Activated CD4-positive, alpha-beta T cell treated with anti-CD3 and anti-CD28 coated beads, Interleukin-2, Interleukin-4, amounts not matched to agents 100 ng/mL and 50 ng/mL, durations not matched to agents 16 hours and 8 hours (primary cell): ENCODE measurements at places on chromosomes 5 and 9.

DNA sequence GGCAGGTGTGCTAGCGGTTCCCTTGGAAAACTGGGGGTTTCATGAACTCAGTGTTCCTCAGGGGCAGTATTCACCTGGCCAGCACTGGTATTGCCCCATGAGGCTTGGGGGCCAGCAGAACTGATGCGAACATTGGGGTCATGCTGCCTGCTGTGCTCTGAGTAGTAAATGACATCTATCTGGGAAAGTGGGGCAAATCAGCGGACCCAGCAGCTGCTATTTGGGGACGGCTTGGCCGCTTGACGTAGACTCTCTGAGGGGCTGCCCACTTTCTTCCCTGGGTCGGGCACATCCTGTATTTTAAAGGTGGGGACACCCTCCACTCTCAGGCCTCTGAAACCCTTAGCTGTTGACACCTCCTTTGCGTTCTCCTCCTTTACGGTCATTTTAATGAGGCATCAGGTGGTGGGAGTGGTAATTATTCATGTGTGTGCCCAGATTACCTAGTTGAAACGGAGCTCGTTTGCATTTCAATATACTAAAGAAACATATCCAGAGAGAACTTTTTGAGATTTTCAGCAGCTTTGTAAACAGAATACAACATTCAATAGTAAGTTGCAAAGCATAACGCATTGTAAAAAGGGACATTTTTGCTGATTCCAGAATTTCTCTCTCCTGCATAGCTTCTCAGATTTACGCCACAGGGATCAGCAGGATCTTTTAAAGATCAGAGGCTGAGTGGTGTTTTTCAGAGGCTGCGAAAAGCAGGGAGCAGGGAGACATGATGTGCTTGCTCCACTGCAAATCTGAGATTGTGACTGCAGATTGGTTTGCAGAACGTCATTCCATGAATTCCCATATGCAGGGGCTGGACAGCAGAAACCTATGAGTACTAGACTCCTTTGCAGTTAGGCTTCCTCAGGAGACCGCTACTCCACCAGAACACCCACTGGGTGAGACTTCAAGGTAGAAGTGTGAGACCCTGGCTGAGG is 56.8 kb upstream of the ZFR start:
- no peak for DNase-seq

DNA sequence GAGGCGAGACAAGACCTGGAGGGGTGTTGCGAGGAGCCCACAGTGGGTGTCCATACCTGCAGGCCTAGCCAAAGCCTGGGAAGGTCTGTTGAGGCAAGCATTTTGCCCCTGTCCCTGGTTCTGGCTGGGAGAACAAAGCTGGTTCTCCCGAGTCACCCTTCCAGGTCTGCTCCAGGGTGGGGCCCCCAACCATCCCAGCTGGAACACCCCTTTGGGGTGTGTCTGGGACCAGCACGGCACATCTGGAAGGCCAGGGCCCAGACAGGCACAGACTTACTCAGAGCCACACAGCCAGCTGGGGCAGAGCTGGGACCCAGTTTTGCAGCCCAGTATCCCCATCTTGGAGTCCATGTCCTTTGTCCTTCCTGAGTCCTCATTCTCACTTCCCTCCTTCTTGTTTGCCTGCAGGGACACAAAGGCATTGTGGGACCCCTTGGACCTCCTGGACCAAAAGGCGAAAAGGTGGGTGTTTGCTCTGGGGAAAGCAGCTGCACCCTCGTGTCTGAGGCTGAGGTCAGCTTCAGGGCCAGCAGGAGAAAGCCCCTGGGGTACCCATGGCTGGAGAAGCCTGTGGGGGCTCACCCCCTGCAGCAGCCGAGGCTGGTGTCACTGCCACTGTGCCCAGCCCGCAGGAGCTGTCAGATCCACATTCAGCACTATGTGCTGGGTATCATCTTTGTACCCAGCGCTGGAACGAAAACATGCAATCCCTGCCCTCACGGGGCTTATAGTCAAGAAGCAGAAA is 38.4 kb upstream of the ORM1 start:
- DNase-seq, result no peak

- DNase-seq, result no peak
These were observed 54.2 kb downstream of the WHRN start for GRCh38 chr9:114450833-114451706.

GRCh38 chr5:138867011-138867410 is 8.1 kb downstream of the LRRTM2 start:
- no peak for DNase-seq

DNA sequence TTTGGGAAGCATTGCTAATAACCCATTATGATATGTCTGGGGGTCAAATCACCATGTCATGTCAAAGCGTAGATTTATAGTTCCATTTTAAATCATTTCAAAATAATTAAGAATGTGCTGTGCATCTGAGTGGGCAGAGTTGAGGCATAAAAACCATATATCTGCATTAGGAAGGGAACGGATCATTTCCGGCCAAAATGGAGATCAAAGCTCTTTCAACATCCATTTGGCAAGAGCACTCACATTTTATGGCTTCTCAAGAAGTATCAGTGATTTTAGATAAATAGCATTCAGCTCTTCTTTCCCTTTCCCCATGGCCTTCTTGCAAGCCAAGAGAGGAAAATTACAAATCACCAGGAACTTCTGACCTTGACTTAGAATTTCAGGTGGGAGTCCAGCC is 89.9 kb downstream of the HSPA4 start:
- DNase-seq, result no peak

DNA sequence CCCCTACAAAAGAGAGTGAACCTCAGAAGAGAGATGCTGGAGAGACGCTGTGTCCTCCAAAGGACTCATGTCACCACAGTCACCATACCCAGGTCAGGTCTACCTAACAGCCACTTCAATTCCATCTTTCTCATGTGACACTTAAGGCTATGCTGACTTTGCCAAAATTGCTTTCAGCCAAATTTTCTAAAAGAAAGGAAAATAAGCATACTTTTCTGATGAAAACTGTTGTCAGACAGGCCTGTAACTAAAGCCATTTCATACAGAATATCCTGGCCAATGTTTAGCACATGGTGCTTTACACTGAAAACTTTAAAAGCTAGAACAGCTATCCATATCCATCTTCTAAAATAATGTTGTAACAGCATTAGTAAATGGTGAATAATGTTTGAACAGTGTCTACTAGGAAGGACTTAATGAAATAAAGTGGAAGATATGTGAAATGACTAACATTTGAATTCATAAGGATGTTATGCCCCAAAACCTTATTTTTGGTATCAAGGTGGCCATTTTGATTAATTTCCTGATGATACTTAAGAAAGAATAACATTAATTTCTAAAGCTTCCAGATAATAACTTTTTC is 97.2 kb downstream of the NFIB start:
- DNase-seq, result no peak

GRCh38 chr5:126521130-126521529 is 73.9 kb downstream of the ALDH7A1 start:
- no peak for DNase-seq

- no peak for DNase-seq
These were observed 380.7 kb downstream of the IRX2 start for GRCh38 chr5:2370626-2371418.

GRCh38 chr5:91101600-91102379 is 281.3 kb downstream of the ARRDC3 start:
- DNase-seq, result peak; percentile 56

DNA sequence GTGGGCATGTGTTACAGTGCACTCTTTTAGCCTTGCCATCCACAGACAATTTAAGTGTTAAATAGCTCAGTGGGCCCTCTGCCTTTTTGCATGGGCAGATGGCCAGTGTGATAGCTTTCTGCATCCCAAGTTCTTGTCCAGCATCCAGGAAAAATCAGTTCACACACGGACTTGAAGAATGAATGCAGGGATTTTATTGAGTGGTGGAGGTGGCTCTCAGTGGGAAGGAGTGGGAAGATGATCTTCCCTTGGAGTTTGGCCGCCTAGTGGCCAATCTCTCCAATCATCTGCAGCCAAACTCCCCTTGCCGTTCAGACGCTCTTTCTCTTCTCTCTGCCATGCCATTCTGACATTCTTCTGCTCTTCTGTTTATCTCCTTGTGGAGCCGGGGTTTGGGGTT is 322.4 kb upstream of the GRAMD2B start:
- DNase-seq, result no peak

DNA sequence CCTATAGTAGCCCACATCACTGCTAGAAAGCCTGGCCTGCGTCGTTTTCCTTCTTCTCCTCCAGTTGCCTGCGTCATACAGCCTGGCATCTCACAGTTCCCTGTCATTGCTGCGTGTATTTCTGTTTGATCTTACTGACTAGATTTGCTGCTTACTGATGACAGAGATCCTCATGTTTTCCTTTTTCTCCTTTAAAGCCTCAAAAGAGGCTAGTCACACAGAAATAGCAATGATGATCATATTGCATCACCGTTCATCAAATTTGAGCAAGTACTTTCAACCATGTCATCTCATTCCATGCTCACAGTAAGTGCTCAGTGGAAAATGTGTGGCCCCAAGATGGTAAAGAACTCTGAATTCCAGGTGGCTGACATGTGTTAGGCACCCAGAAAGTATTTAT is 76.8 kb downstream of the MVB12B start:
- DNase-seq, result no peak

DNA sequence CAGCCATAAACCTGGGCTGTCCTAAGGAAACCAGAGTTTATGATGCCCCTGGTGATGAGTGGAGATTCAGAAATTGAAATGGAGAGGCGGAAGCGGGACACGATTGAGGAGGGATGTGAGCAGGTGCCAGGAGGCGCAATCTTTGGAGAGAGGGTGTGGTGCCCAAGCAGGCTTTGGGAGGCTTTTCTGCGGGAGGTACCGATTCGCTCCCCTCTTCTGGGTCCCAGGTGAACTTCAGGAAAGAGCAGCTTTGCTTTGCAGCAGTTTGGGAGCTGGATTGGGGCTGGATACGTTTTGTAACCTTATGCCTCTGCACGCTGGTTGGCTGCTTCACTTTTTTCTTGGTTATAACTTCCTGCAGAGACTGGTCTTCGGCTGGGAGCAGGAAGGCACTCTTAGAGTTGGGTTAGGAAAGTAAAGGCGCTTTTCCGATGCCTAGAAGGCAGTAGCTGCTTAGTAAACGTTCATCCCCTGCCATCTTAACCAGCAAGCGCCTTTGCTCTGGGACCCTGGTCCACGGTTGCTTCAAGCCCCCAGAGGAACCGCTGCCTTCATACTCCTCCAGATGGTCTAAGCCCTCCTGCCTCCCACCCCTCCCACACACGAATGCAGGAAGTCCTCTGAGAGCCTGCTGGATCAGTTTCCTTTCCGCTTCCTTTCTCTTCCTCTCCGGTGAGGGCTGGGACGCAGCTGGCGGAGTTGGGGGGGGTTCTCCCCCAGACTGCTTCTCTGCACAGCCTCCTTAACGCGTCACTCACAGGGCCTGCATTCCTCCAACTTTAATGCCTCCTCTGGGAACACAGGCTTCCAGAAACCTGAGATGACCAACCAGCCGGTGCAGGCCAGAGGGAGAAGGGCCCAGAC is 15.2 kb upstream of the NEK6 start:
- DNase-seq, result no peak

DNA sequence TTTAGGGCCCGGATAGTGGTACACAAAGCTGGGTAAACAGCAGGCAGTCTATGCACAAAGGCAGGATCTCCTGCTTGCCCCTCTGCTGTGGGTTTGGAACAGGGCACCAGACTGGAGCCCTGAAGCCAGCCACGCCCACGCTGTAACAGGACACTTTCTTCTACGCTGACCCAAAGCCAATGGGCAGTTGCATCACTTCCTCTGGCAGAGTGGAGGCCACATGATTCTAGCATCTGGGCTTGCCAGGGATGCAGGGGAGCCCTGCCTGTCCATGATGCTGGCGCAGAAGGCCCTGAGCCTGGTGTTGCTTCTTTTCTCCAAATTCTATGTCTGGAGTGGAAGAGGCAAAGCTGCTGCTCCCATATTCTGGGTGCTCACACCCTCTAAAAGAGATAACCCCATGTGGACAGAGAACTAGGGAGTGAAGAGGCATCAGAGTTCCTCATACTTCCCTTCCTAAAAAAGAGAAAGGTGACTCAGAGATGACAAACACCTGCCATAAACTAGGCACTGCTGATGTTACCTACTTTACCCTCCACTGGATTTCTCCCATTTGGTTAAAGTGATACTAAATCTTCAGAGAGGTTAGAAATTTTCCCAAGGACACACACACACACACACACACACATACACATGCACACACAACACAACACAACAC is 260.3 kb upstream of the KLF4 start:
- no peak for DNase-seq

DNA sequence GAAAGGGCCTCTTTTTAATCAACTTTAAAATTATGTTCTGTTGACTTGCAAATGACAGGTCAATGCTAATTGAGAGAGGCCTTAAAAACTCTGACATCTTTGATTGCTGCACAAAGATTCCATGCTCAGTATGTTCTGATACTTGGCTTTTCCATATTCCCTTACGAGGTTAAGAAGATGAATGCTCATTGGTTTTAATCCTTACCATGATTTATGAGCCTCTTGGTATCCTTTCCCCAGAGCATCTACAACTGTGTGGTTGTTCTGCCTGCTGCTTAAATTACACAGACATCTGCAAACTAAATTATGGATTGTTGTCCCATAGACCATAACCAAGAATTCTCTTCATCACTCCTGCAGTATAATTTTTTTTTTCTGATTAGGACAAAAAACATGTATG is 352.6 kb downstream of the CDH12 start:
- DNase-seq, result no peak

- no peak for DNase-seq
These were observed 64.5 kb downstream of the DENND1A start for GRCh38 chr9:123865226-123866000.

- no peak for DNase-seq
These were observed 401.9 kb downstream of the TLE4 start for GRCh38 chr9:79973627-79974026.

DNA sequence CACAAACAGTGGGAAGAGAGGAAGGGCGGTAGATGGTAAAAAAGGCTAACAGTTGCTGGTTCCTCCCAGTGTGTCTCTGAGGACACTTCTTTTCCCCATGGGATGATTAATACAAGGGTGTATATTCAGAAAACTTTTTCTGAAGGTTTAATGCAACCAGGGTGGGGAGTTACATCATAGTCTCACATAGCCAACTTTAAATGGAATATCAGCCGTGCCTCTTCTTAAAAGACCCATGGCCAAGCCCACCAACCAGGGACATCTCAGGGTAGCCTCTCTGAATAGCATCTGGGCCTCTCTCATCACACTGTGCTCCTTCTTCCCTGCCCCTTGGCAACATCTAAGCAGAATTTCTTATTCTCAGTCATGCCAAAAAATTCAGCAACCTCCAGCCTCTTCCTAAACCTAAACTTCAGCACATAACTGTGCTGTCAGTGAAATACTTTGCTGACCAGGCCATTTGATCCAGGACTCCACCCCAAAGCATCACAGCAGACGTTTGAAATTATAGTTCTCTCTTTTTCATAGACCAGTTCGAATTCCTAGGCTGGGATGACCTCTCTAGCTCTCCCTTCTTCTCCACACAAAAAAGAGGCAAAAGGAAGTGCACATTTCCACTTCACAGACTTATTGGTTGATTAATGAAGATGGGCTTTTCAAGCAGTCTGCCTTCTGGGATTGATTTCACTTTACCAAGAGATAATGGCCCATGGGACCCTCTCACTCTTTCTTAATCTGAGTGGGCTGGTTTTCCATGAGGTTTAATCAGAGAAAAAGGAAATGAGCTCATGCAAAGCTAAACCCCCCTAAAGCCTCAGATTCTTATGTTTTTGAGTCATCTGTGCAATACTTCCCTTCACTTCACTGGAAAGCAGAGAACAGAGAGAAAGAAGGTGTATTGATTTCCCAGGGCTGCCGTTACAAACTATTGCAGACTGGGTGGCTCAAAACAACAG is 85.1 kb upstream of the RAI14 start:
- DNase-seq, result no peak
